ENCODE measurements at places on chromosomes 2 and 18.

- DNase-seq = no peak
These were observed 178.9 kb upstream of the APCDD1 start for GRCh38 chr18:10275486-10275885.

DNA sequence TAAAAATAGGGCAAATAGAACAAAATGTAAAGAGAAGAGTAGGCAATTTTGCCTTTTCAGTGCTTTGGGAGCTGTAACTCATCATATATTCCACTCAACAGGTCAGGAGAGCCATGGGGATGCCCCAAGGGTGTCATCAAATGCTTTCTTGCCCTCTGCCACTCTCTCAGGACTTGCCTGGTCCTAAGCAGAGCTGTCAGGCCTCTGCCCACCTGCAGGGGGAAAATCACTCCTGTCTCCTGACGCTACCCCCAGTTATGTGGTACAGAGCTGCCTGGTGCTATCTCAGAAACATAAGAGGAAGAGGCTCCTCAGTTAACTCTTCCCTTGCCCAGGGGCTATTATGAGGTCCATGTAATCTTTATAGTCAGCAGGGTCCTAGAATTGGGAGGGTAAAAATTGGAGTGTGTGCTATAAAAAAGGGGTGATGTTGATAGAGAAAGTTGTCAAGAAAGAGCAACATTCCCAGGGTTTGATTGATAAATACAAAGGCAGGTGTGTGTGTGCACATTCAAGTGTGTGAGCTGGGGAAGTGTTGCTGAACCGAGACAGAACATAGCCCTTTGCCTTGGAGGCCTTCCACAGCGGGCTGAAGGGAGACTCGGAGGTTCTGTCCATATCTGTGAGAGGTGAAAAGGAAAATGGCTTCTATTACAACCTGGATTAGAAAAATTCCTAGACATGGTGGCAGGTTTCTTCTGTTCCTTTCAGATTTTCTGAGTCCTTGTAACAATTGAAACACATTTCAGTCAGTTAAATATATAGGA, 25.4 kb downstream of the PTPRM start:
- DNase-seq = no peak

DNA sequence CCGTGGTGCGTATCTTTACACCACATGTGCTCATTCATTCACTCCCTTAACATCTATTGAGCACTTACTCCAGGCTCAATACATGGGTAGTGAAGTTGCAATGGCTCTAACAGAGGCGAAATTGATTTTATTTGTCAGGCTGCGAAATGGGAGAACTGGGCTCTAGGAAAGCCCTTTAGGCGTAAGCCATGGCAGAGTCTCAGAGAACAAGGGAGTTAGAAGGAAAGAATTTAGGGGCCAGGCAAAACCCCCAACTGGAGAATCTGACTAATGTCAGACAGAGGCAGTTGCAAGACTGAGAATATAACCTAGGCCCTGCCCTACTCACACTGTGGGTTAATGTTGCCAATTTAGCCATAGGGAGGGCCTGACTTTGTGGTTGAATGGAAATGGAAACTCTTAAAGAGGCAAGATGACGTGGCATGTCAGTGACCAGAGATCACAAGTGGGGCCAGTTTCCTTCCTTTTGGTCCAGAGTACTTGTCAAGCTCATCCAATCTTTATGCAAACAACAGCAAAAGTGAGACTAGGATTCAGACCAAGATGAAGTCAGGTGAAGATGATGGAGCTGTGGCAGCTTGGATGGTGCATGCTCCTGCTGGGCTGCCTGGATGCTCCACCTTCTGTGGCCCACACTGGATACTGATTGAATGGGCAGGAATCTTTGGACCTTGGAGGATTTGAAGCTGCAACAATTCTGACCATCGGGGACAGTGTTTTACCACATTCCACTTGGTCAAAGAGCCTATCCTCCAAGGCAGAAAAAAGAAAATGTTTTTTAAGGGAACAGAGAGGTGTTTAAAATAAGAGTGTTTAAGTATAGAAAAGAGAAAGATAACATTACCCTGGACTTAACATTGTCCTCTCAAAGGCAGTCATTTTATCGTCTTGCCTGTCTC, 92.2 kb downstream of the CAPN13 start:
- DNase-seq = no peak

GRCh38 chr2:233544200-233544610, 22.4 kb downstream of the USP40 start:
- no peak for DNase-seq

DNA sequence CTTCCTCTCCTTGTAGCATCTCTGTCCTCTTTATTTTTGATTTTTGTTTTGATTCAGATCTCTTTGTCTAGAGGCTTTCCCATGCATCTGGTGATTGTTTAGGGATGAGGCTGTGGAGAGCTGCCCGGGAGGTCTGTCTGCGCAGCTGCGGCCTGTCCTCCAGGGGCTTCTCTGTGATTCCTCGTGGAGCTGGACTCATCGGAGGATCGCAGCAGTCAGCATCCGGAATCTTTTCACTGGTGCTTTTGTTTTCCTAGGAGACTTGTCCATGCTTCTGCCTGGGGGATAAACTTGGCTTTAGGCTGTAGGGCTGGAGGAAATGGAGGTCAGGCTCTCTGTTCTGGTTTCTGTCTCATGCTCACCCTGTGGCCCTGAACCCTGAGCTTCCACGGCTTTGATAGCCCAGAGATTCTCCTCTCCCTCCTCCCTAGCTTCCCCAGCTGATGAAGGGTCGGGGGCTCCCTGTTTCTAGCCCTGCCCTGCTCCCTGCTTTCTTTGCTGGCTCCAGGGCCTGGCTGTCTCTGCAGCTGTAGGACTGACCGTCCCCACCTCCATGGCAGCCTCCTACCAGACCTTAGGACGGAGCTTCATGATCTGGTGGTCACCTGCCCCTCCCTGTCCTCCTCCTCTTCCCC, 35.5 kb downstream of the ZNF532 start:
- no peak for DNase-seq

GRCh38 chr2:178998539-178998938, 51.4 kb downstream of the CCDC141 start:
- DNase-seq = no peak

- no peak for DNase-seq
These were observed 285.3 kb upstream of the KYNU start for GRCh38 chr2:142592171-142592570.

- no peak for DNase-seq
These were observed 39.2 kb upstream of the BIN1 start for GRCh38 chr2:127146071-127146725.

DNA sequence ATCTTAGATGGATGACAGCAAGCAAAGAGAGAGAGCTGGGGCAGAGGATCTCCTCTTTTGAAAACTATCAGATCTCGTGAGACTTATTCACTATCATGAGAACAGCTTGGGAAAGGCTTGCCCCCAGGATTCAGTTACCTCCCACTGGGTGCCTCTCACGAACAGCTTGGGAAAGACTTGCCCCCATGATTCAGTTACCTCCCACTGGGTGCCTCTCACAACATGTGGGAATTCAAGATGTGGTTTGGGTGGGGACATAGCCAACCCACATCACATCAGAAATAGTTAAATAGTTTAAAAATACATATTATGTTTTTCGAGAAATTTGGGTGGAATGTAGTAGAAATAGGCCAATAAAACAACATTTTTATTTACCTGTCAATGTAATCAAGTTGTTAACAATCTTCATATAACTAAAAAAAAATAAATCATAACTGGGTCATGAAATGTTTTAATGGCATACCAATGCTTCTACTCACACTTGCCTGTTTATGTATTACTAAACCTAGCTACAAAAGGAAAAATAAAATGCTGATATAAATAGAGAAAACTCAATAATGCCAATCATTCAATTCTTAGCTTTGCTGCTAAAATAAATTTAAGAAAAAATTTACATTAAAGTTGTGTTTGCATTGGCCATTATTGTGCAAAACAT, 608.9 kb downstream of the SUCLG1 start:
- no peak for DNase-seq

GRCh38 chr2:25618676-25619075, 54.7 kb downstream of the DTNB start:
- DNase-seq = no peak

DNA sequence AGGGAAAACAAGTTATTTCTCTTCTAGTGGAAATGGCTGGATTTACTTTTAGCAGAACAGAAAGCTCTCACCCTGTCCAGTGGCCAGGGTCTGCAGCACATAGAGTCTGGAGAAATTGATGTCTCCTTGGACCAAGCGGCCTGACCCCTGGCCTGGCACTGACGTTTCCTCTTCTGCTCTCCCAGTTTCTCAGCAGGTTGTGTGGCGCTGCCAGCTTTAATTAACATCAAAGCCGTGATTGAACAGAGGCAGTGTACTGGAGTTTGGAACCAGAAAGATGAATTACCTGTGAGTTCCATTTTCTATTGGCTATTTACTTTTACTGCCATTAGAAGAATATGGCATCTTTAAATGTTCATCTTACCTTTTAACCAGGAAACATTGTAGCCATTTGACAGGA, 20.9 kb downstream of the CD8A start:
- no peak for DNase-seq

DNA sequence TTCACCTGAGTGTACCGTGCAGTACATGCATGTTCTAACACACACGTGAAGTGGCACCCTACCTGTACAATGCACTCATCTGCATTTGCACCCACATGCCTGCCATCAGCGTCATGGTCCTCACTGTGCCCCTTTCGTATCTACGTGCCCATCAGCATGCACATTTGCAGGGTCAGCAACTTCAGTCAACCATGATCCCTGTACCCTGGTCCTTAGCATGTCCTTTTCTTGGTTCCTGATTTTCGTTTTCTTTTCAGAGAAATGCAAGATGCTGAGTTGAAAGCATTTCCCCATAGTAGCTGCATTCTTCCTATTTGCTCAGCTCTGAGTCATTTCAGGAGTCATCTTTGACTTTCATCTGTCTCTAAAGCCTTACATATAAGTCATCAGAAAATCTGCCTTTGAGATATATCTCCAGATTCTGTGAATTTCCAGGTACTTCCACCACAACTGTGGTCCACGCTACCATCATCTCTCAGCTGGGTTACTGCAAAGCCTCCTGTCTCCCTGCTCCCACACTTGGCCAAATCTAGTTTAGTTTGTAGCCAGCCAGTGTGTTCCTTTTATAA, 14.7 kb upstream of the PUM2 start:
- DNase-seq = no peak

DNA sequence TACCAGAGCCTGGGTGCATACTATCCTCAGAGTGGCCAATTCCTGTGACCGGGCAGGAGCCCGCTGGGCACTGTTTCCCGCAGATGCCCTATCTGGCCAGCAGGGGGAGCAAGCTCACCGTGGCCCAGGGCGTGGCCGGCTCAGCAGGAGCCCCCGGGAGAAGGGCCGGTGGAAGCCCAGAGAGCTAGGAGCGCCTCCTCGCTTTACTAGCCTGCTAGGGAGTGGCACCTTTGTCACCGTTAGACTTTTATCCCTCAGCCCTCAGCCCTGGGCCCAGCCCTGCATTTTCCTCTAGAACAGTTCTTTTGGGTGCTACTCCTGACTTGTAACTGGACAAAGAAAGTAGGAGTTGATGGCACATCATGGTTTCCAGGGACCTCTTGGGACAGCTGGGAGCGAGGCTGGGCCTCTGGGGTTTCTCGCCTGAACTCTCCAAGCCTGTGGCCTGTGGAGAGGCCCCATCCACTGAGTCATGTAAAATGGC, 24.0 kb downstream of the TMEM177 start:
- peak; percentile 70 for DNase-seq

DNA sequence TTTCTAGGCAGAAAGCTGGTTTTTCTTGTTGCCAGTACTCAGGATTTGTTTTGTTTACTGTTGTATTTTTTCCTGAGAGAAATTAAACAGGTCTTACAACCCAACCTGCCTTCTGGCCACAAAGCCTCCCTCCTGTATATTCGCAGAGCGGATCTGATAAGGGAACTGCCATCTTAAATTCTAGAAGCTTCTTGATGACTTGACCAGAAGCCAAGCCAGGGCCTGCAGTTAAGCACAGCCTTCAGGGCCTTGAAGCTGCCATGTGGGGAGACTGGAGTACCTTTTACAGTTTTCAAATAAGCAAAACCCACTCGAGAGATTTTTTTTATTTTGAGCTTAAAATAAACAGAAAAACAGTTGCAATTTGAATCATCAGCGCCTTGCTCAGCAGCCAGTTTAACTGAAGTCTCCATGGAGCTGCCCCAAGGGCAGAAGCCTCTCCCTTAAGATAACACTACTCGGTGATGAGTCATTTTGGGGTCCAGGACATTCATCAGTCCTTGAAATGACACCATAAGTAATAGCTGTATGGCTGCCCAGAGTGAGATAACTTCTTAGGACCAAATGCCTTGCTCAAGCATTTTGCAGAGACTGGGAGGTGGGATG, 51.5 kb upstream of the PHLPP1 start:
- DNase-seq = no peak

GRCh38 chr18:57534511-57534909, 52.0 kb downstream of the FECH start:
- DNase-seq = no peak

- no peak for DNase-seq
These were observed 277.0 kb upstream of the MAP2 start for GRCh38 chr2:209146682-209147320.

- no peak for DNase-seq
These were observed 12.0 kb downstream of the SMARCAL1 start for GRCh38 chr2:216424274-216424673.

DNA sequence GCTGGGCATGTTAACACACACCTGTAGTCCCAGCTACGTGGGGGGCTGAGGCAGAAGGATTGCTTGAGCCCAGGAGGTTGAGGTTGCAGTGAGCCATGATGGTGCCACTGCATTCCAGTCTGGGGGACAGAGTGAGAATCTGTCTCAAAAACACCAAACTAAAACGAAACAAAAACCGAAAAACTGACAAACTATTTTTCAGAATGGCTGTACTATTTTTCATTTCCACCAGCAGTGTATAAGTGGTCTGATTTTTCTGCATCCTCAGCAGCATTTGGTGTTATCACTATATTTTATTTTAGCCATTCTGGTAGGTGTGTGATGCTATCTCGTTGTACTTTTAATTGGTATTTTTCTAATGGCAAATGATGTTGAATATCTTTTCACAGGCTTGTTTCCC, 95.2 kb downstream of the PDCL3 start:
- DNase-seq = no peak

GRCh38 chr2:66832646-66833435, 397.9 kb downstream of the MEIS1 start:
- no peak for DNase-seq

- DNase-seq = no peak
These were observed 10.9 kb downstream of the ITM2C start for GRCh38 chr2:230875347-230876315.

DNA sequence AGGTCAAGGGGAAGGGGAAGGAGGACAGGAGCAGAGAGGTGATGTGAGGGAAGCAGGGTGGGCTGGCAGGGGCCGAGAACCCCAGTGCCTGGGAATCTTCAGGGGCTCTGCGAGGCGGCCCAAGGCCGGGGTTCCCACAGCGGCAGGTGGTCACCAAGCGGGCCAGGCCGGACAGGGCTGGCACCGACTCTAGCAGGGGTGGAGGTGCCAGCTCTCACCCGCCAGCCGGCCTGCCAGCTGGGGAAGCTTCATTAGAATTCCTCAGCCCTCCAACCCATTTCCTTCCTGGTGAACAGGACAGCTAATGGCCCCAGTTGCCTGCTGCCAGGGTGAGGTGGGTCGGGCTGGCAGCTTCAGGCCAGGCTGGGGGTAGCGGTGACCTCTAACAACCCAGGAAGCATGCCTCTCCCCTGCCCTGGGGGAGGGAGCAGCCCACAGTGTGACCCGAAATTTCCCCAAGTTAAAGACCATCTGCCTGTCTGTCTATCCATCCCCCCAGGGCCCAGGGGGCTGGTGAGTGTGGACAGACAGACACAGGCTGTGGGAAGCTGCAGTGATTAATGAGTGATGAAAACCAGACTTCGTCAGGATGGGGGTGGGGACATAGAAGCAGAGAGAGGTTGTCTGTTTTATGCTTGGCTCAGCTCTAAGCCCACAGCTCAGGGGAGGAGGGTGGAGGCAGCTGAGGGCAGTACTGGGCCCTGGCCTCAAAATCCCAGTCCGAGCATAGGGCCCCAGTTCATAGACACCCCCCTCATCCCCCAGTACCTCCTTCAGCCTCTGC, 144.1 kb downstream of the ZFP36L2 start:
- DNase-seq = no peak
